IPS-NIHi11 (cell line): ENCODE measurements at places on chromosomes 12 and 14.

GRCh38 chr12:54200412-54200811 lies 11.6 kb upstream of the SMUG1 start:
- DNase-seq = no peak

DNA sequence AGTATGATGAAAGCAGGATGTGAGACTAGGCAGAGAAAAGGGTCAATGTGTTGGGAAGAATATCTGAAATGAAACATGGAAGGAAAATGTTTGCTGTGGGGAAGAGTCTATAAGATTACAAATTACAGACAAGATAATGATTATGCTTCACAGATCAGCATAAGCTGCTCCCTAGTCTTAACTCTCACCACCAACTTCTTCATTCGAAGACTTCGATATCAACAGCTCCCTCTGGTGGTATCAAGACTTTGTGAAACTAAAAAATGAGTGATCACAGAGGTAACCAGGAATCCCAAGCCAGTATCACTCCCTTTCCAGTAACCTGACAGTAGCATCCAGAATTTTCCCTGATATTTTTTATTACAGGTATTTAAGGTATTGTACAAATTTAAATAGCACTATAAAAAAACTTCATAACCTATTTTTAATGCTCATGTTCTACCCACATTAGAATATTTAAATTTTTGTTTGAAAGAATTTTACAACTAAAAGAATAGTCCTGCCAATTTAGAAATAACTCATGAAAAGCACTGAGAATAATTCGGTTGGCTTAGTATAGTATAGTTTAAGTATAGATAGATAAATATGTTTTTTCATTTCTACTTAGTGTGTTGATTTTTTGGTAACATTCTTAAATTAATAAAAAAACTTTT lies 84.4 kb downstream of the C2CD5 start:
- peak; percentile 43 for DNase-seq

DNA sequence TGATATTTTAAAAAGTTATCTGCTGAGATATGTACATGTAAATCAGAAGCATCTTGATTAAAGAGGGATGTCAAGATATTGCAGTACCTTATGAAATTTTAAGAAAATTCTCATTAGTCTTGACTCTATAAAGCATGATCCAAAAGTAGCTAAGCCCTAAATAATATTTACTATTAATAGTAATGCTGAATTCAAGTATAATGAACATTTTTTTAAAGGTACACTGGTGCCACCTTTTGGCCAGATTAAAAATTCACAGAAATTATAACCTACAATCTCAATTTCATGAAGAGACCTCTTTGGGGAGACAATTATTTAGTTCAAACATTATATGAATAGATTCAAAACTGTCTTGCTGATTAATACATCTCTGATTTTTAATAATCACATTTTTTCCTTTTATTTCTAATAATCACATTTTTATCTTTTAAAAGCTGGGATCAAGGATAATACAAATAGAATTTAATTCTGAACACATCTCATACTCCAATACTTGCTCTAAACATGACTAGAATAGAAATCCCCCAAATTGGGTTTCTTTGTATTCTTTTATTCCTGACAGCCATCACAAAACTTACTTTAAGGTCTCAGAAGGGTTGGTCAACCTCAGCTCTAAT lies 13.4 kb downstream of the AKAP5 start:
- no peak for DNase-seq

- no peak for DNase-seq
Observed at GRCh38 chr12:65765436-65765813, 58.9 kb upstream of the HMGA2 start.

GRCh38 chr12:29073631-29074239 lies 75.3 kb upstream of the FAR2 start:
- peak; percentile 45 for DNase-seq

GRCh38 chr12:42669553-42669952 lies 80.0 kb upstream of the PRICKLE1 start:
- DNase-seq = peak; percentile 43

DNA sequence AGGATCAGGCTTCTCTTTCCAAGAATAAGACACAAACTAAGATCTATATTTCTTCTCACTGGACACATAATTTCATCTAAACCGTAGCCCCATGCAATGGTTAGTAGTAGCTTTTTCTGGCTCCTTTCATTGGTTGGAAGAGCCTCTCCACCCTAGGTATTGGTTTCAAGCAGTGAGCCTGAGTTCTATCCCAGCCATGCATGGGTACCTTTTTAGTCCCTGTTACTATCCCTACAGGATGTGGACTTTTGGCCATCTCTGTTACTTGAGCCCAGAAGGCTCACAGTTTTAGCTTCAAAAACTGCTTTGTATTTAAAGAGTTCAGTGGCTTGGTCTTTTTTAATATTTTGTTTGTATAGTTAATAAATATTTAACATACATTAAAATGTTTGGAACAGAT lies 16.1 kb downstream of the PPM1A start:
- DNase-seq = no peak

- no peak for DNase-seq
Observed at GRCh38 chr14:103308717-103309616, 25.1 kb upstream of the EIF5 start.

DNA sequence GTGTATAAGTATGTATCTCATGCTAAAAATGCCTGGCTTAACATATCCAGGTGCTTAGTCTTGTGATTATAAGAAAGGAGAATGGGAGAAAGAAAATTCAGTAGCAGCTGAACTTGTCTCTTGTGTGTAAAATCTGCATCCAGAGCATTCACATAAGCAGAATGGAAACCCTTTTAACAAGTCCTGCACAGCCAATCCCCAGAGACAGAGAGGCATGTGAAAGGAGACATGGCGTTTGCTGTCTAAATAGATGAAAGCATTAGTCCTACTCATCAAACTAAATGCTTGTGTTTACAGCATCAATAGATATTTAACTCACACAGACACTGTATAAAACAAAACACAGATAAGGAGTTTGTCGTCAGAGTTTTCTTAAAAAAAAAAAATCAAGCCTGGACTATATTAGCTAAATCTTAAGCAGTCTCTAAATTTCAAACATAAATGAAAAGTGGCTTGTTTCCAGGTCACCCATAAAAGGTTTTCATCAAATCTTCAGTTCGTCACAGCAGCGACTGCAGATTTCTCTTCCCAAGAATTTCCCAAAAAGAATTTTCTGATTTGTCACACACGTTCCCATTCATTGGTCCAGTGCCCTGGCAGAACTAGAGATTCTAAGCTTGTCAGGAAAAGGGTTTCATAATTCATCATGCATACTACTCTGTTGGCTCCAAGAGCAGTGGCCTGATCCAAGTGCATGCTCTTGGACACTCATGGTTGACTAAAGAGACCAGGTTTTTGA lies 249.2 kb downstream of the BTG1 start:
- no peak for DNase-seq

GRCh38 chr12:89970722-89971121 lies 262.1 kb upstream of the ATP2B1 start:
- DNase-seq = no peak

GRCh38 chr12:101027200-101027599 lies 182.8 kb downstream of the SLC5A8 start:
- DNase-seq = no peak

GRCh38 chr14:29648045-29648444 lies 279.6 kb downstream of the PRKD1 start:
- no peak for DNase-seq

DNA sequence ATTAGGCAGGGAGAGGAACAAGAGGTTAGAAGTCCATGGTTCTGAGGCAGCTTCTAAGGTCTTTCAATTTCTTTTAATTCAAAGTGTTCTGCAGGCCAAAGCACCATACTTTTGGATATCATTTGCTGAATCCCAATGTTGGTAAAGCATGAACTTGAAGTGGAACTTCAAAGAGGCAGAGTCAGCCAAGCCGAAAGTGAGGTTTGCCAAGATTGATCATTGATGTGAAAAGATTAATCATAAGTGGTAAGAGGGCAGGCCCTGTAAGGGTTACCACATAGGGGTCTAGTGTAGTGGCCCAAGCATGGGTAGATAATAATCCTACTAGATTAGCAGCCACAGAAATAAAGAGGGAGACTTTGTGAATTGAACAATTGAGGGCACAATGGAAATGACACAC lies 191.7 kb upstream of the DIO2 start:
- DNase-seq = no peak

GRCh38 chr12:104935886-104936285 lies 22.2 kb downstream of the SLC41A2 start:
- DNase-seq = no peak

GRCh38 chr12:46585854-46586621 lies 213.5 kb upstream of the SLC38A2 start:
- DNase-seq = no peak

GRCh38 chr12:86172913-86173443 lies 83.2 kb downstream of the MGAT4C start:
- DNase-seq = no peak

DNA sequence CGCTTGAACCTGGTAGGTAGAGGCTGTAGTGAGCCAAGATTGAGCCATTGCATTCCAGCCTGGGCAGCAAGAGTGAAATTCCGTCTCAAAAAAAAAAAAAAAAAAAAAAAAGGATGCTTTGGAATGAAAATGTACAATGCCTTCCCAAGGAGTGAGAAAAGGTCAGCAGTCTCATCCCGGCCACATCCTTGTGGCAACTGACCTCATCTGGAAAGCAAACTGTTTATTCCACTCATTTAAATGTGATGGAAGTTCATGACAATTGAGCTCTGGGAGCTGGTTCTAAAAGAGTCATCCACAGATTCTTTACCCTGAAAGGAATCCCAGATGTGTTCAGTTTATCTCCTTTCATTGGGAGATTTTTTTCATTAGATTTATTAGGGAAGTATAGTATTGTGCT lies 19.4 kb upstream of the LIMA1 start:
- DNase-seq = no peak

GRCh38 chr14:89955022-89955744 lies 544 bp upstream of the TDP1 start:
- no peak for DNase-seq

DNA sequence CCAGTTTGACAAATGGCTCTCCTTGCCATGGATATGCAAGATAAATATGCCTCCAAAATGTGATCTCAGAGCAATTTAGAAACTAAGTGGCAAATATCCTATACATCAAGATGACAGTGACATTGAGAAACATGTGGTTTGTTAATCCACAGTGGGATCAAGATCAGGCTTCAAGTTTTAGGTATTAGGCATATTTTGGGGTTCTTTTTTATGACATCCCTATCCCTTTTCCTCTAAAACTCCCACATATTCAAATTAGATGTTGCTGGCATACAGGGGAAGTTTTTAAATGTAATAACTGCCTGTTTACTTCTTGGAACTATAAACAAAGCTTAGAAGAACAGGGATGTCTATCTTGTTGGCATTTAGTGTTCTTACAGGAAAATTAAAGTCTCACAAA lies 179.4 kb downstream of the CRADD start:
- DNase-seq = no peak

GRCh38 chr14:105052110-105052458 lies 13.1 kb downstream of the GPR132 start:
- DNase-seq = no peak

DNA sequence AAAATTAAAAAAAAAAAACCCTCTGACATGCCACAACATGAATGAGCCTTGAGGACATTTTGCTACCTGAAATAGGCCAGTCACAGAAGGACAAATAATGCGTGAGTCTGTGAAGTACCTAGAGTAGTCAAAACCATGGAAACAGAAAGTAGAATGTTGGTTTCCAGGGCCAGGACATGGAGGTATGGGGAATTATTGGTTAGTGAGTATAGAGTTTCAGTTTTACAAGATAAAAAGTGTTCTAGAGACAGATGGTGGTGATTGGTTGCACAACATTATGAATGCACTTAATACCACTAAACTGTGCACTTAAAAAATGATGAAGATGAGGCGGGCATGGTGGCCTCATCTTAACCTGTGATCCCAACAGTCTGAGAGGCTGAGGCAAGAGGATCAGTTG lies 47.6 kb upstream of the ZFP36L1 start:
- DNase-seq = no peak

DNA sequence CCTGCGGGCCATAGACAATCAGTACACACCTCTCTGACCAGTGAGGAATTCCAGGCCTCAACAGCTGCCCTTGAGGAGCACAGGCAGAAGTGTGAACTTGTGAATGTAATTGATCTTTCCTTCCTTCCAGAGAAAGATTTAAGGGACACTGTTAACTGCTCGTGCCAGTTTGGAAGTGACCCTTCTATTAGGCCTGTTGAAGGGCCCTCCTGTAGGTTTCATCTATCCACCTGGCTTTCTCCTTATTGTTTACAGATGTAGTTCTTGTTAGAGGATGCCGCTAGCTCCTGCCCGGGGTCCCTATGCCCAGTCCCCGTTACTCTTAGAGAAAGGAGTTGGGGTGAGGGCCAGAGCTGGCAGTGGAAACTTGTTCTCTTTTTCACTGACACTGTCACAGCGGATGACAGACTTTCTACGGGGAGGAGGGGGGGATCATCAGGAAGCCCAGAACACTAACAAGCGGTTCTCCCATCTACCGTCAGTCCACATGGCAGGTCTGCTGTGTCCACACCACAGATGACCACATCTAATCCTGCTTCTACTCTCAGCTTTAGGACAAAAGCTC lies 42.6 kb downstream of the SH2B3 start:
- DNase-seq = no peak

- DNase-seq = no peak
Observed at GRCh38 chr12:3364661-3365462, 126.1 kb upstream of the PRMT8 start.

- DNase-seq = no peak
Observed at GRCh38 chr12:4958697-4959375, 49.1 kb downstream of the KCNA1 start.

GRCh38 chr14:42322531-42323284 lies 716.0 kb downstream of the LRFN5 start:
- no peak for DNase-seq

- no peak for DNase-seq
Observed at GRCh38 chr12:7923241-7924236, 12.4 kb downstream of the SLC2A3 start.

DNA sequence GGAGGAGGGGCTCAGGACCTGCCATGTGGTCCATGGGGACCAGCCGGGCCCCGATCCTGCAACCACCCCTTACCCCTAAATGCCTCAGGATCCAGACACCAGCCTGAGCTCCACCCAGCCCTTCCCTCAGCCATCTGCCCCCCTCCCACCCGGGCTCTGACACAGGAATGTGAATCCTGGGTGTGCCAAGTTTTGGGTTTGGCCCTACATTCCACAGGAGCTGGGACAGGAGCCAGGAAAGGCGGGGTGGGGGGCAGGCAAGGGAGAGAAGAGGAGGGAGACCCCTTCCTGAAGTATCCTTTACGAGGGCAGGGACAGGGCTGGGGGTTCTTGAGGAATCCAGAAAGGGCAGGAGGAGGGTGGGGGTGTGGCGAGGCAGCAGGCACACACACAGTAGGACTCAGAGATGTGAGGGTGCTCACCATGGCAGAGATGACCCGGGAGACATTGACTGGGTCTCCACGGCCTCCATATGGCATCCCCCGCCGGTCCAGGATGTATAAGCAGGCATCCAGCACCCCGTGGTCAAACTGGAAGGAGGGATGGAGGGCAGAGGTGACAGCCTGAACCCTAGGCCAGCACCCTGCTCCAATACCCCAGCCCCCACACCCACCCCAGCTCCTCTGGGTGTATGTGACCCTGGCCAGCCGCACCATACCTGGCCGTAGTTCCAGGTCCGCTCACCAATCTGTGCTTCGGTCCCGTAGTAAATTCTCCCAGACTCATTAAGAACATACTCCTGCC lies 3.5 kb downstream of the TGM1 start:
- DNase-seq = peak; percentile 42

DNA sequence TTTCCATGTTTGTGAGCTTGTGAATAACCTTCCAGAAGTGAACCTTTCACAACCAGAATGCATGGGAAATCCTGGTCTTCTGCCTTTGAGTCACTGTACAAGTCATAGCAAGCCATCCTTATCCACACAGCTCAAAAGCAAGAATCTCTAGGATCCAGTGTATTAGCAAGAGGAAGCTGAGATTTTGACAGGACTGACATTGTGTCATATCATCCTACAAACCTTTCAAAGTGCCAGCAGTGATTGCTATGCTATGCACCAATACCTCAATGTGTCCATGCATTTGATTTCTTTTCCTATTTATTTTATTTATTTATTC lies 13.5 kb upstream of the NRDE2 start:
- DNase-seq = no peak
